ENCODE measurements at places on chromosomes 6 and 20.

DNA sequence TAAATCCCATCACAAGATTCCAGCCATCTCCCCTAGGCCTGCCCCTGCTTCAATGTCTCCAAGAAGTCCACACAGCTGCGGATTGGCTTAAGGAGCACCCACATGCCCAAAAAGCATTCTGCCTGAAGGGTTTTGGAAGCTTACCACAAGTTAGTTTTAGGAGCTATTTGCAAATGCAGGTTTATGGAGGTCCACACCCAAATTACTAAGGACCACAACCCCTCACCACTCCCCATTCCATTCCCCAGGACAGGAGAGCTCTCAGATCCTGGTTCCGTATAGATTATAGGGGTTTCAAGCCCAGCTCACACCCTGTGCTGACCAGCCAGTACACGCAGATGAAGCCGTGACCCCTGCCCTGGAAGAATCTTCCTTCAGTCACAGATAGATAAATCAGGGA lies 24.3 kb upstream of the PXDC1 start:
- DNase-seq = no peak

DNA sequence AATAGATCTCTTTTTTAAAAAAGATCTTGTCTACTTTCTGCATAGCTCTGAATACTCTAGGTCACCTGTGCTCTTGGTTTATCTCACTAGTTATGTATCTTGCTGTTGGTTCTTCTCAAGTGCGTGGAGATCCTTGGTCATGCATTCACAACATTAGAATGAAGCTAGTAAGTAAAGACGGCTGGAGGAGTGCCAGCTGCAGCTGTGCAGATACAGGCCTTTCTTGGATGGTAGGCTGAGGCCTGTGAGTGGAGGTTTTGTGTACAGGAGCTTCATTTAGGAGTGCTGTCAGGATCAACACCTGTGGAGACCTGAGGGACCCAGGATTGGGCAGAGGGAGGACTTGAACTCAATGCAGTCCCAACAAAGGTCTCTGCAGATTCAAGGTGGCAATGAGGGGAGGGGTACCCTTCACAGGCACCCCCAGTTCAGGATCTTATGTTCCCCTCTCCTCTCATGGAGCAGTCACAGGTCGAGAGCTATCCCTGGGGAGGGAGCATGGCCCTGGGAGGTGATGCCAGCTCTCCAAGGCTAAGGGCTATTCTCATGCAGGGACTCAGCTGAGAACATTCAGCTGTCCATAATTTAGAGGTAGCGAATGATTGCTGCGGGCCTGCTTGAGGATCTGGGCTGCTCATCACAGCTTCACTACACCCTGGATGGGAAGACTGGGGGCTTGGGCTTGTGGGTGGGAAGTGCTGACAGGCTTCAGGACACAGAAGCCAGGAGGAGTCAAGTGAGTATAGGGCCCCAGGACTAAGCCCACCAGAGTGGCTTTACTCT lies 98.9 kb upstream of the ENPP5 start:
- no peak for DNase-seq

DNA sequence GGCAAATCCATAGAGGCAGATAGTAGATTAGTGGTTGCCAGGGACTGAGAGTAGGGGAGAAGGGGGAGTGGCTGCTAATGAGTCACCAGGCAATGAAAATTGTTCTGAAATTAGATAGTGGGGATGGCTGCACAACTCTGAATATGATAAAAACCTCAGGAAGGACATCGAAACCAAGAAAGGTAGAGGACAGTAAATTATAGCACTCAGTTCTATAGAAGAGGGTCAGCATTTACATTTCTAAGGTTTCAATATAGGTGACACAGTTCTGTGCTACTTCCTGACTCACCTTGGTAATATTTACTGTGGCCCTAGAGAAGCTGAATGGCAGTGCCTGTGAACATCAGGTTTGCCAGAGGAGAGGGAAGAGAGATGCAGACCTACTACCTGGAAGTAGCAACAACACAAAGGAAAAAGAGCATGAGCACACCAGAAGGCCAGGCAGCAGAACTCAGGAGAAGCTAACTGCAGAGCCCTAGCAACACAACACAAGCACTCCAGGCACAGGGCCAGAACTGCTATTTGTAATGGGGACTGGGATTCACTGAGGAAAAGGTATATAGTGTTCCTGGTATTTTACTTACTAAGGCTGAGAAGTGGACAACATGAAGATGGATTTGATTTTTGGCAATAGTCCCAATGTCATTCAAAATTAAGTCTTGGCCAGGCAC lies 75.9 kb downstream of the PLCG1 start:
- DNase-seq = peak; percentile 24

GRCh38 chr6:85354761-85355618 lies 94.9 kb upstream of the NT5E start:
- DNase-seq = peak; percentile 84

DNA sequence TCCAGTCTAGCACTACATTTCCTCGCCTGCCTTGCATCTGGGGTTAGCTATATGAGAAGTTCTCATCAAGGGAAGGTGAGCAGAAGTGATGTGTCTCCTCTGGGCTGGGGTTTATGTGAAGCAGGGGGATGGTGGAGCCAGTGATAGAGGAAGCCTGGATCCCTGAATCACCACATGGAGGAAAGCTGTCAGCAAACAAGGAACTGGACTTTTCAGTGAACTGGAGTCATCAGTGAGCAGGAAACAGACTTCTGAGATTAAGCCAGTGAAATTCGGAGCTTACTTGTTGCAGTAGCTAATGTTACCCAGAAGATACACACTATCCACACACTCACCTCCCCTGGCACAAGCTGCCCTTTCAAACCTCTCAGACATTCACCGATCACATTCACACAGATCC lies 13.4 kb upstream of the TOX2 start:
- DNase-seq = no peak

GRCh38 chr20:39822667-39823066 lies 860.5 kb downstream of the DHX35 start:
- no peak for DNase-seq

DNA sequence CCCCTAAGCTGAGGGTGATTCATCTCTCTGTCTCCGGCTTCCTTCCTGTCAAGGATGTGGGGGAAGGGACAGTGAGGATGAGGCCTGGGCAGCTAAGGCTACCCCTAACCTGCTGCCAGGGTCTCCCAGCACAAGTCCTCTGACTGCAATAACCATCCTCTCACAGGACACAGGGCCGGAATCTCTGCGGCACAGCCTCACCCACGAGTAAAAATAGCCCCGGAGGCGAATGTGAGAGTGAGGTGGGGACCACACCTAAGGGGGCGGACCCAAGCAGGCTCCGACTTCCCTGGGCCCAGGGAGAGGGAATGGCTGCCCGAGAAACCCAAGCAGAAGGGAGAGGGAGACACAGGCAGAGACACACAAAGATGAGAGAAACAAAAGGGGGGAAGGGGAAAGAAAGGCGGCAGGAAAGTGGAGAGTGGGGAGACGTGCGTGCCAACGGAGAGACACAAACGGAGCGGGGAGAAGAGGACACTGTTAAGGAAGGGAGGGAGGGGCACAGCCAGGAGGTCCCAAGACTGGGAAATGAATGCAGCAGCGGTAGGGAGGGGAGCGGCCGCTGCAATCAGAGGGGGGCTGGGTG lies 1.4 kb downstream of the CLIC1 start:
- peak; percentile 90 for DNase-seq

GRCh38 chr6:111263837-111264236 lies 176.5 kb downstream of the SLC16A10 start:
- DNase-seq = peak; percentile 55

GRCh38 chr20:16476032-16476431 lies 97.2 kb downstream of the KIF16B start:
- peak; percentile 66 for DNase-seq

DNA sequence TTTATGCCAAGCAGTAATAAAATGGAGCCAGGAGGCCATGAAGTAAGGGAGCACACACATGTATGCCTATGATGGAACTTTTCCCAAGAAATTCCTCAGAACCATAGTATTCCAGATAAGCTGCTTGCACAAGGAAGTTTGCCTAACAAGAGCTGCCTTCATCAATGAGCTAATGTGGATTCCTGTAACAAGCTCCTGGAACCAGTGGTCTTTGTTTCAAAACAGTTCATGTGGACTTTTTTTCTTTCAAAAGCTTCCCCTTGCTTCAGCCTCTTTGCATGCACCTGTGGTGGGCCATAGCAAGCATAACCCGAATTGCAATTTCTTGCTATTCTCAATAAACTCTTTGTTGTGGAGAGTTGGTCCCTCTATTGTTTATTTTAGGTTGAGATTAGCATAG lies 359.6 kb downstream of the UTRN start:
- no peak for DNase-seq

DNA sequence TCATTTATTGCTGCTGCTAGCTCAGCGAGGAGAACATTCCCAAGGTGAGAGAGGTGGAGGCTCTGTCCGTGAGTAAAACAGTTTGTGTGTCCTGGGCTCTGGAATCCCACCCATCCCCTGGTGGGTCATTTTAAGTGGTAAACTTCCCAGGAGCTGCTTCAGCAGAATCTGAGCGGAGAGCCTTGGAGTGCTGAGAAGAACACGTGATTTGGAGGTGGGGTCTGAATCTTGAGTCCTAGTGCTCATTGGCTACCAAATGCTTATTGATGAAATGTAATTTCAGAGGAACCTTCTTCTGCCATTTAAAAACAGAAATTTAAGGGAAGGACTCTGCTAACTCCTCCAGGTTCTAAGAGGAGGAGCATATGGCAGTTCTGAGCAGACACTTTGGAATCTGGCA lies 132.4 kb downstream of the CDH26 start:
- no peak for DNase-seq

- no peak for DNase-seq
These were observed 77.4 kb downstream of the TTLL2 start for GRCh38 chr6:167402195-167402686.

DNA sequence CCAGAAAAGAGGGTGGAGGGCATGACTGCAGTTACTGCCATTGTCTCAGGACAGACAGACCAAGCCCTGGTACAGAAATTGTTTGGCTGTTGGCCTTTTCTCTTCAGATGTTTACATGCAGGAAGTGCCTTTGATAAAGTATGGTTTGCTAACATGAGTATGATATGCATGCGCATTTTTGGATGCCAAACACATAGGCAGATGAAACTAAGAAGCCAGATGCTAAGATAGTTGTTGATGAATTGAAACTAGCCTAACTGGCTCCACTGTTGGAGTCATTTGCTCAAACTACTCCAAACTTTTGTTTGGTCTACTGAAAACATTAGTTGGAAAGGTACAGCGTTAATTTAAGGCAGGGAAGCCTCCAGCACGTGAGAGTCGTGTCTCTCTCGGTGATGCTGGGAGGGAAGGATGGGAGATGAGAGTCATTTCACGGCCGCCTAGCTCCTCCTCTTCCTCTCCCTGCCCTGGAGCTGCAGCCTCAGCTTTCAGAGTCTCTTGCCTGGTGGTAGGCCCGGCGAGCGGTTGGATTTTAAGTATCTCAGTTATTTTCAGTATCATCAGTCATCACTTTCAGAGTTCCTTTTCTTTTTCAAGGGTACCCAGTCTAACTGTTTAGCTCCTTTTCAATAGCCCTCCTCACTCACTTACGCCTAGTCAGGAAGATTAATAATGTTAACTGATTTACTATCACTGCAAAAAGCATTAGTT lies 29.7 kb downstream of the RREB1 start:
- peak; percentile 84 for DNase-seq

- peak; percentile 86 for DNase-seq
These were observed 332.6 kb downstream of the ADGRB3 start for GRCh38 chr6:68967549-68968300.

DNA sequence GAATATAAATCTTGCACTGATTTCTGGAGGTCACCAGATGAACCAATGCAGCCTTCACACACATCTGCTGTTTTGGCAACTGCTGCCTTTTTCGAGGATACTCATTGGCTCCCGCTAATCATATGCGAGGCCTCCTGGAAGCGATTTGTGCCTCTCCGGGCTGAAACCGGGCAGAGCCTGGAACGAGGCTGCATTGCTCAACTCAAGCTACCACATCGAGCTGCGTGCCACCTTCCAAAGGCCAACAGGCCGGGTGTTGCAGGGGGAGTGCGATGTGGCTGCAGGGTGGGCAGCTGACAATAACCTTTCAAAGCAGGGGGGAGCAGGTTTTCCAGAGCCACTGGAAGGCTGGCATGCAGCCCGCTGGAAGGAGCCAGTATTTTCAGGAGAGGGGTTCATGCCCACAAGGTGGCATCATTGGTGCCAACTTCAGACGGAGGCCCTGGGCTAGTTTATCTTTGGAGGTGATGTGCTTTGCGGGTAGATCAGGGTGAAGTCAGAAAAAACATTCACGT lies 122.6 kb upstream of the IFNGR1 start:
- peak; percentile 49 for DNase-seq

Data from hematopoietic multipotent progenitor cell treated with erythropoietin and hydrocortisone succinate and interleukin-3 and kit ligand, for 4 days (in vitro differentiated cells).